Erythroblast (primary cell): ENCODE measurements at places on chromosomes 1 and 21.

GRCh38 chr1:167832693-167833092 lies 81.2 kb downstream of the ADCY10 start:
- no peak for DNase-seq

- no peak for DNase-seq
These were observed 433.1 kb upstream of the KAZN start for GRCh38 chr1:14165371-14165801.

- peak; percentile 41 for DNase-seq
These were observed 499.2 kb downstream of the OMA1 start for GRCh38 chr1:58047265-58047858.

GRCh38 chr1:196205882-196206281 lies 402.4 kb downstream of the KCNT2 start:
- DNase-seq: peak; percentile 65

DNA sequence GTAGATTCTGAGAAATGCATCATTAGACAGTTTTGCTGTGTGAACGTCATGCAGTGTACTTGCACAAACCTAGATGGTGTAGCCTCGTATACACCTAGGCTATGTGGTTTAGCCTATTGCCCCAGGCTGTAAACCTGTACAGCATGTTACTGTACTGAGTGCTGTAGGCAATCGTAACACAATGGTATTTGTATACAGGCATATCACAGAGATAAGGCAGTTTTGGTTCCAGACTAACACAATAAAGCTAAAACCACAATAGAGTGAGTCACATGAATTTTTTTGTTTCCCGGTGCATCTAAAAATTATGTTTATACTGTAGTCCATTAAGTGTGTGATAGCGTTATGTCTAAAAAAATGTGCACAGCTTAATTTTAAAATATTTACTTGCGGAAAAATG lies 6.9 kb downstream of the IL10RB start:
- DNase-seq: no peak

GRCh38 chr1:206979379-206980043 lies 9.3 kb upstream of the FCAMR start:
- DNase-seq: peak; percentile 14

GRCh38 chr1:41773842-41774241 lies 144.9 kb downstream of the HIVEP3 start:
- no peak for DNase-seq

GRCh38 chr1:32868806-32869455 lies 1.8 kb downstream of the FNDC5 start:
- no peak for DNase-seq

DNA sequence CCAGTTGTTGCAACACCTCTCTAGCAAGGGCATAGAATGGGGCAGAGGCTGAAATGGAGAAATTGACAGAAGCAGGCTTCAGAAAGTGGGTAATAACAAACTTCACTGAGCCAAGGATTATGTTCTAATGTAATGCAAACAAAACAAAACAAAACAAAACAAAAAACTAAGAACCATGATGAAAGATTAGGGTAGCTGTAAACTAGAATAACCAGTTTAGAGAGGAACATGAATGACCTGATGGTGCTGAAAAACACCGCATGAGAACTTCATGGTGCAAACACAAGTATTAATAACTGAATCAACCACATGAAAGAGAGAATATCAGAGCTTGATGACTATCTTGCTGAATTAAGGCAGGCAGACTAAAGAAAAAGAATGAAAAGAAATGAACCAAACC lies 1707.7 kb downstream of the BRINP3 start:
- DNase-seq: no peak

DNA sequence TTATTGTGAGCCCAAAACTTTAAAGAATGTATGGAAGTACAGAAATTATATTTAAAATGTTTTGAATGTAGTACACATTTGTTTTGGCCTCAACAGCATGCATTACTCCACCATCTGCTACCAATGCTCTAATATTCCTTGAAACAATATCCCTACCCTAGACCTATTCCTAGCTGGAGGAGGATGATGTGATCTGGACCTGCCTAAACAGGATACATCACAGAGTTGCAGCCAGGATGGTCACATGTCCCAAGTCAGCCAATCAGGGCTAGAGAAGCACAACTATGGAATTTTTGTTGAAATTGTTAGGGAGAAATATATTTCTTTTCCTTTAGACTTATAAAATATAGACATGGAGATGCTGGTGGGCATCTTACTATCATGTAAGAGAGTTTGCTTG lies 623.3 kb upstream of the NR5A2 start:
- no peak for DNase-seq
